Colonic mucosa (tissue), 4 donors: ENCODE measurements at places on chromosomes 6 and 20. TPM values are rescaled to one million over a fixed set of nuclear protein-coding genes. Genes with fewer than 3 reads are reported as not detected.
A peak's percentile ranks its signal among the peaks of the same experiment; 100 is the strongest.

BPIFB2 gene
- not detected for total RNA-seq

PHACTR3 gene
- 0.44 TPM for total RNA-seq

TAB2 gene
- 36.7 TPM for total RNA-seq

PI3 gene
- total RNA-seq, result 93.4 TPM

OLIG3 gene
- not detected for total RNA-seq

RNF39 gene
- total RNA-seq, result 0.93 TPM

DNA sequence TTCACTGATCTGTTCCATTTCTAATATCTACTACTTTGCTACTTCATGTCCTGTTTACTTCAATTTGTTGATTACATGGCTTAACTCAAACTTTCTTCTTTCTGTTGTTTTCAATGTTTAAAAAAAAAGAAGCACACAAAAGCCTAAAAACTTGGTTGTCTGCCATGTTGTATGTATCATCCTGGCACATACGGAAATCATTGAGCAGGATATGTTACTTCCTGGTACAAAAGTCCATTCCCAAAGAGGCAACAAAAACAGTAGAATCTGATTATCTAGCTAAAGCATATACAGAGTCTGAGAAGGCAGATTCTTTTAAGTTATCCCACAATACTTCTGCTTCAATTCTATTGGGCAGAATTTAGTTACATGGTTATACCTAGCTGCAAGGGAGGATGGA lies 14.5 kb upstream of the COL12A1 start:
- no peak for DNase-seq

DNA sequence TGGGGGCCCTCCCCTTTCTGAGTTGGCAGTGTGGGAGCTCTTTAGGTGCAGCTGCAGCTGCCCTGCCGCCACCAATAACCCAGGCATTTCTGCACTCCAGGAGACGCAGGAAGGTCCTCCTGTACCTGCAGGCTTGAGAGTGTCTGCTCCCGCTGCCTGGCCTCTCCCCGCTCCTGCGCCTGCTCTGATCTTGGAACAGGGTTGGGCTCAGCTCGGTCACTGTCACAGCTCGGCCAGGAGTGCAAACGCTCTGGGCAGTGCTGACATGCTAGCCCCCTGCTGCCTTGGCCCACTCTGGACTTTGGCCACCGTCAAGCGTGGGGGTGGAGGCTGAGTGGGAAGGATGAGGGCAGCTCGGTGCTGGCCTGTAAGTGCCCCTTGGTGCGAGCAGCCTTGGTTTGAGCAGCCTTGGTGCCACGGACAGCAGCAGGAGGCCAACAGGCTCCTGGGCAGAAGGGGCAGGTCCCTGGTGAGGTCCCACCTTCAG lies 738.1 kb upstream of the GJE1 start:
- no peak for DNase-seq

DNA sequence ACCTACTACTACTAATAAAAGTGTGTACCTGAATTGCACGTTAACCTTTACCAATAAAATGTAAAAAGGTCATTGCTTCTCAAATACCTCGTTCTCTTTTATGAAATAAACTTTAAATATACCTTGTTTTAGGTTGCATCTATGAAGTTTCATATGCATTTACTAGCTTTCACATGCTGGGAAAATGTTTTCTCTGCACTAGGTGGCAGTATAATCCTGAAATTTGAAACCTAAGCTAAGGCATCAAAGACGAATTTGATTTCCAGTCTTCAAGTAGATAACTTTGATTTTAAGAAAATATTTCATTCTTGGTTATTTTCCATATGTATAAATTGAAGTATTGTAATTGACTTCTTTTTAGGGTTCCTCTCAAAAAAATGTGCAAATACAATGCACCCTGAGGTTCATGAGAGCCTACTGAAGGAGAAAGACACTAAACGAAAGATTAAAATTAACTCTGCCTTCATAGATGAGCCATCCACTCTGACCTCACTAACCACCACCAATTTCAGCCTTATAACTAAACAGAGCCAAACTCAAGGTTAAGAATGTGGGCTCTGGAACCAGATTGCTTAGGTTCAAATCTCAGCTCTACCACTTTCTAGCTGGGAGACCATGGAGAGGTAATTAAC lies 7.3 kb upstream of the COL9A1 start:
- DNase-seq, result peak; percentile 24

GRCh38 chr20:21172626-21173025 lies 46.7 kb downstream of the KIZ start:
- no peak for DNase-seq

DNA sequence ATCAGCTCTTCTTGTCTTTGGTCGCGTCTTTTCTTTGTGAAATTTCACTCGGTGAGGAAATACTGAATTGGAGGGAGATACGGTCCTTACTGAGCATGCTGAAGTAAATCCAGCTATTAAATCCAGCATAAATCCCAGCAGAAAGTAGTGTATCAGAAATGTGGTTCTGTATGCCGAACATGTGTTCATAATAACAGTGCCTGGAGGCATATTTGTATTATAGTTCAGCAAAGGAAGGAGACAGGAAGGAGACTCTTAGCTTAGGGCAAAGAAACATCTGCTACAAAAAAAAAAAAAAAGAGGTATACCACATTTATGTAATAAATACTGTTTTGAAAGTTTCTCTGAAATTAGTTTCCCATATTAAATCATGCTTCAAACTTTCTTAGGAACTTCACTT lies 211.8 kb downstream of the PLCB4 start:
- DNase-seq, result no peak
